Epithelial cell of proximal tubule (primary cell): ENCODE measurements at places on chromosomes 2 and 18. TPM values are rescaled to one million over a fixed set of nuclear protein-coding genes. Genes with fewer than 3 reads are reported as not detected.

The GNLY gene
- not detected in 2 replicates for total RNA-seq

The DCDC2C gene
- not detected in 2 replicates for total RNA-seq

The REG3A gene
- not detected in 2 replicates for total RNA-seq

The PROKR1 gene
- total RNA-seq: 0.14 TPM in 1 of 2 replicates, not detected in the other

The DNER gene
- total RNA-seq: 1.3 and 2.7 TPM in 2 replicates

The SULT1C4 gene
- total RNA-seq: 22.9 and 50.1 TPM in 2 replicates

GRCh38 chr18:56468396-56468795, 170.0 kb downstream of the TXNL1 start:
- DNase-seq: no peak

DNA sequence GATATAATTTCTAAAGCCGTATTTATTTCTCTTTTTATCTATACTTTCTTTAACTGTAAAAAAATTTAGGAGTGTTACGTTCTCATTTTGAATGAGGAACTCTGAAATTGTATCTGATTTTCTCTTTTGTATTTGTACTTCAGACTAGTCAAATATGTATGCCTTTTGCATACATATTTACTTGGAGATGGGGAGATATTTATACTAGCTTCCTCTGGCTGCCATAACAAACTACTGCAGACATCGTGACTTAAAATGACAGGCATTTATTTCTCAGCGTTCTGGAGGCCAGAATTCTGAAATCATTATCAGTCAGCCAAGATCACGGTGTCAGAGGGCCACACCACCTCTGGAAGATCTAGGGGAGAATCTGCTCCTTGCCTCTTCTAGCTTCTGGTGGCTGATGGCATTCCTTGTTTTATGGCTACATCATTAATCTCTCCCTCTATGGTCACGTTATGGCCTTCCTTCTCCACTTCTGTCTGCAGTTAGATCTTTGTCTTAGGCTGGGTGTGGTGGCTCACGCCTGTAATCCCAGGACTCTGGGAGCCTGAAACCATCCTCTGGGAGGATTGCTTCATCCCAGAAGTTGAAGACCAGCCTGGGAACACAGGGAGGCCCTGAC, 8.2 kb downstream of the LCLAT1 start:
- no peak for DNase-seq

DNA sequence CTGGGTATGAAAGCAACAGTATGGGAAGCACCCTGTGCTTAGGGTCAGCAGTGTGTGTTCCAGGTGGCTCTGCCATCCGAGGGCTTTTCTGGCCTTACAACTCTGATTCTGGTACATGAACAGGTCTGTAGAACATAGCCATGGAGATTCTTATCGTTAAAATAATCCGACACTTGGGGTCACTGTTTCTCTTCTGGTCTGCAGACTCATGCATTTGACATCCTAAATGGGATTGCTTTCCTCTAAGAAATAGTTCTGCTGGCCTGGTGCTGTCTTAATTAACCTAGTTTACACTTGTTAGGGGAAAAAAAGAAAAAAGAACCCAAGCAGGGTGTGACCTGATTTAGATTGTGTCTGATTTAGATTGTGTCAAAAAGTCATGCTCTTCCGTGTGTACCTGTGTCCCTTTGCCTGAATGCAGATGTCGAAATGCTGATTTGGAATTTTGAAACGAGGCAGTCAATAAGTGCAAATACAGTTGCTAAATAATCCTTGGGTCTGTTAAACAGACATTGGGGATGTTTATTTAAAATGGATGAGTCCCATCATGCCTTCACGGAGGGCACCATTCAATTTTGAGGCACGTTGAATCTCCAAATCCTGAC, 59.6 kb downstream of the TRPM8 start:
- peak; percentile 65 for DNase-seq

GRCh38 chr18:49757513-49758262, 55.6 kb downstream of the ACAA2 start:
- DNase-seq: no peak

DNA sequence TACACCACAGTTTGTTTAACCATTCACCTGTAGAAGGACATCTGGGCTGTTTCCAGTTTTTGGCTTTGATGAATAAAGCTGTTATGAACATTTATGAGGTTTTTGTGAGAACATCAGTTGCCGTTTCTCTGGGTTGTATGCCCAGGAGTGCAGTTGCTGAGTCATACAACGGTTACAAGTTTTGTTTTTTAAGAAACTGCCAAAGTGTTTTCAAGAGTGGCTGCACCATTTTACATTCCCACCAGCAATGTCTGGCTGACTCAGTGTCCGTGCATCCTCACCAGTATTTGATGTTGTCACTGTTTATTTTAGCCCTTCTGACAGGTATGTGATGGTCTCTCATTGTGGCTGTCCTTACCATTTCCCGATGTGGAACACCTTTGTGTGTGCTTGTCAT, 48.0 kb upstream of the GPR17 start:
- DNase-seq: no peak

DNA sequence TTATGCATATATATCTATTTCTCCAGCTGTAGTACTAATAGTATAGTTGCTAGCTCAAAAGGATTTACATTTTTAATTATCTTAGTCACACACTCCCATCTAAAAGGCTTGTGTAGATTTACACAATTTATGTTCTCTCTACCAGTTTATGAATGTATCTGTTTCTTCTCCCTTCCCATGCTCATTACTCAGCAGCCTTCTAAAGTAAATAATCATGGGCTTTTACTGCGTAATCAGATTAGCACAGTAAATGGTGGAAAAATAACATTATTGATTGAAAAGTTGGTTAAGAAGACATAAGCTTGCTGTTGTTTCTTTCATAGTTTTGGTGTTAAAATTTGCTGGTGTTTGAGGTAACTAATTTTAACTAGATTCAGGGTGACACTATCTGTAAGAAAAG, 81.8 kb downstream of the PTPN4 start:
- DNase-seq: no peak

GRCh38 chr18:50199921-50200320, 5.0 kb upstream of the MYO5B start:
- DNase-seq: no peak

GRCh38 chr2:121185571-121186074, 99.4 kb downstream of the TFCP2L1 start:
- DNase-seq: no peak

DNA sequence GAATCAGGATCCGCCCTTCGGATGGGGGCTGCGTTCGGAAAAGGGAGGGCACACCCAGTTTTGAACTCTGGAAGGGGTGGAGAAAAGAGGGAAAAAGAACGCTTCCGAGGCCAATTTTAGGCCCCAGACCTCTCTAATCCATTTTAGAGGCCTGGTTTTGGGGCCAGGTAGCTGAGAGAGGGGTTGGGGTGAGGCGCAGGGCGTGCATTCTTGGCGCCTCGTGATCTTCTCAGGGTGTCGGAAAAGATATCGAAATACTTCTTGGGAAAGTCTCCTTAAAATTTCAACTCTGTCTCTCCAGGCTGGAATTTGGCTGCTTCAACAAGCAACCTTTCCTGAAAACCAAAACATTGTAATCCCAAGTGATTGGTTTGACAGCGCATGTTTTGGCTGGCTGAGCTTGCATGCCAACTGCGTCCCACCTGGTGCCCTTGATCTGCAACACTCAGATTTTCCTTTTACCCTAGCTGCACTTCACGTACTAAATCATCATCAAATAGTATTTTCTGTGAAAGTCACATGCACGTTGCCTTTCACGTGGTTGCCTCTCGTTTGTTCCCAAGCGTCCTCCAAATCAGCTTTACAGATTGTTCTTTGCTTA, 864 bp upstream of the XPO1 start:
- DNase-seq: no peak

DNA sequence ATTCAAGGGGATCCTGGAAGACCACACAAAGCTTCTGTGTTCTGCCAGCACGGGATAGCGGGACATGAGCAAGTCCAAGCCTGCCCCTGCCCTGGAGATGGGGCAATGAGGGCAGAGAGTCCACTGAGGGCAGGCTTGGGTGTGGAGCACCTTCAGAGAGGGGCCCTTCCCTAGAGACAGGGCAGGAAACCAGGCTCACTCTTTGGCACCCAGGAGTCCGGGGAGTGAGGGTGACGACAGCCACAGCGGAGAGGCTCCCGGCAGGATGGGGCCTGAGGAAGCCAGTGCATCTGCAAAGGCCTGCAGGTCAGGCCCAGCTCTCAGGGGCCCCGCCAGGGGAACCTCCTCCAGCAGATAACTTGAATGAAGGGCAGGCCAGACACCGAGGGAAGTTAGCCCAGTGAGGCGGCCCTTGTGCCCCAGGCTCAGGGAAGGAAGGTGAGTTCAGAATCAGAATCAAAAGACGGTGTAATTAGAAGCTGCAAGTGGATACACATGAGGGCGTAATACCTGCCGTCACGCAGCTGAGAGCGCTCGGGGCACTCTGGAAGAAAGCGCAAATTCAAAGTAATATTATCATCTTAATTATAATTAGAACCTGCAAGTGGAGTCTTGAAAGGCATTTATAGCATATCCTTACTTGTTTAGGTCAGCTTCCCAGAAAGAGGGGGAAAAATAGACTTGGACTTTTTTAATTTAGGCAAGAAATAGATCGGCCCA, 142.6 kb upstream of the LGALSL start:
- DNase-seq: no peak

DNA sequence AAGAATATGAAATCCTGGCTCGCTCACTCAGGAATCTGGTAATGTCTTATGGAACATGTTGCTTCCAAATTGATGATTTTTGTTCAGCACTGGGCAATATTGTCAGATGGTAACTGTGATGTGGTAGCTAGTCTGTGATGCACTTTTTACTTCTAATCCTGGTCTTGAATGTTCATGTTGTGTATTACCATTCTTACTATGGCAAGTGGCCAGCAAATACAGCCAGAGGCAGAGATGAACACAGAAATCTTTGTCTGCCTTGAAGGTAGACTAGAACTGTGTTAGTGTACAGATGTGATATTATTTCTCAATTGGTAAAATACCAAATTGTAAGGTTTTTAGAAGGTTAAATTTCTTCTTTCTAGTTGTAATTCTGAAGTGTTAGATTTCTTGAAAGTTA, 83.3 kb downstream of the UBE2E3 start:
- DNase-seq: no peak

GRCh38 chr2:216023055-216023648, 9.8 kb upstream of the MREG start:
- DNase-seq: no peak

- no peak for DNase-seq
Observed at GRCh38 chr2:218310853-218311540, 18.7 kb upstream of the TMBIM1 start.

- DNase-seq: no peak
Observed at GRCh38 chr2:227513113-227513512, 41.2 kb downstream of the AGFG1 start.

DNA sequence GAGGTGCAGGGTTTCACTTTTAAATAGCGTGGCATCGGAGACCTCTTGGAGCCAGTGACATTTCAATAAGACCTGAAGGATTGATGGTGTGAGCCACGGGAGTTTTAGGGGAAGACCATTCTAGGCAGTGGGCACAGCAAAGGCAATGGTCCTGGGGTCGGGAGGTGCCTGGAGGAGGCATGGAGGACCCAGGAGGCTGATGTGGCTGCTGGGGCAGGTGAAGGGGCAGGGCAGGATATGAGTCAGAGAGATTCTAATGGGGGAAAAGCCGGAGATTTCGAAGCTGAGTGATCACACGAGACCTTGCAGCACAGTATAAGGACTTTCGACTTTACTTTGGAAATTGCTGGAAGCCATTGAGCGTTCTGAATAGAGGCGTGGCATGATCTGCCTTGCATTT, 79.6 kb upstream of the KCNE4 start:
- no peak for DNase-seq

DNA sequence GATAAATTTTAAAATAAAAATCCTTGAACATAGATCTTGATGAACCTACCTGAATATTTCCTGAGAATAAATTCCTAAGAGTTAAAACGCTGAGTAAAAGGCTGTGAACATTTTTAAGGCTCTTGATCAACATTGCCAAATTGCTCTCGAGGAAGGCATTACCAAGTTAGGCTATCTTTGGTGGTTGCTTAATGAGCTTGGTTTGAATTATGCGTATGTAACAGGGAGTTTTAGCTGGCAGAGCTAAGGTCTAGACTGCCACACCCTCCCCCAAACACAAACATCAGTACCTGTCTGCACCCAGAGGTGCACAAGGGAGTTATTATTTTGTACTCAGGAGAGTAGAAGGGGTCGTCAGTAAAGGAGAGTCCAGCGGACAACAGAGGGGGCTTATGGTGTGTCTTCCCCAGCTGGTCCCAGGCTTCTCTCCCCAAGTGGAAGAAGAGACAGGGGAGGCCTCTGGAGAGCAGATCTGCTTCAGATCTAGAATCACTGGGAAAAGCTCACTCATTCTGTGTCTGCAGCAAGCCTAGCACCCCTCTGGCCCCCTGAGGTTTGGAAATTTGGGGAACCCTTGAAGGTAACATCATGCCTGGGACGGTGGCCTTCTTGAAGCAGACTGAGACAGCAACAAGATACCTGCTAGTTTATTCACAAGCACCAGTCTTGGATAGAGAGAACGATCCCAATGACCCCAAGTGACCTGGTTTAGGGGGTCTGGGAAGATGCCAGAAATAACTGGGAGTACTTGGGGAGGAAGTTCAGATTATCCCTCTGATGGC, 197.2 kb upstream of the ID2 start:
- DNase-seq: no peak

DNA sequence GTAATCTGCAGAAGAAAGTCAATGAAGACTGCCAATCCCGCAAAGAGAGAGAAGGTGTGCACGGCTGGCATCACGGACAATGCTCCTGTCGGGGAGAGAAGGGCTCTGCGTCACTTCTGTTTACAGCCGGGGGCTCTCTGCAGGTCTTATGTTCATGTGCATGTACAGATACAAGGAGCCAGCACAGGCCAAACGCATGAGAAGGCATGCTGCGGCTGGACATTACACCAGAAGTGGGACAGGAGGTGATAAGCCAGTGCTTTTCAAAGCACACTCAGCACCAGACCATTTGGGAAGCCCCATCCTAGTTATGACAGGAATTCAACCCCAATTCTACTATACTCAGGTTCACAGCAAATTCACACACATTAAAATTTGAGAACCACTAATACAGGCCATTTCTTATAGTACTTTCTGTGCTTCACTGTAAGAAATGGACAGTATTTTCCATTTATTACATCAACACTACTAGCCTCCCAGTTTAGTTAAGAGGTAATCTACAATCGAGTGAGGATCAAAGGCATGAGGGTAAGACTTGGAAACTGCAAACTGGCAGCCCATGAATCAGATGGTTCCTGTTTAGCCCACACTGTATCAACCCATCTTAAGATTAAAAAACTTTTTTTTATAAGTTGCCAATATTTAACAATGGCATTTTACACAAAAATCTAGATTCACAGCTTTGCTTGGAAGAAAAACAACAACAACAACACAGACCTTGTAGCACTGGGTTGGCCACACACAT, 38.2 kb downstream of the RMC1 start:
- DNase-seq: no peak

GRCh38 chr2:51071191-51071590, 39.3 kb upstream of the NRXN1 start:
- no peak for DNase-seq
